ENCODE measurements at places on chromosomes 11 and 22. TPM values are rescaled to one million over a fixed set of nuclear protein-coding genes. Genes with fewer than 3 reads are reported as not detected.

TMPRSS13 gene
- total RNA-seq, result not detected

SPDYC gene
- not detected for total RNA-seq

ZP1 gene
- total RNA-seq, result not detected

SYCE3 gene
- not detected for total RNA-seq

NPAS4 gene
- total RNA-seq, result not detected

PARVG gene
- not detected for total RNA-seq

DNAJB13 gene
- not detected for total RNA-seq

TSPAN18 gene
- total RNA-seq, result not detected

IGLL5 gene
- not detected for total RNA-seq

TREH gene
- total RNA-seq, result not detected

SART1 gene
- 27.4 TPM for total RNA-seq

CRYBA4 gene
- not detected for total RNA-seq

ARVCF gene
- total RNA-seq, result 4.4 TPM

FERMT3 gene
- 6.7 TPM for total RNA-seq

DNAJB7 gene
- not detected for total RNA-seq

POTEH gene
- total RNA-seq, result not detected

ZNF214 gene
- total RNA-seq, result 2.3 TPM

IFITM10 gene
- not detected for total RNA-seq

VSIG10L2 gene
- not detected for total RNA-seq

CHRM1 gene
- not detected for total RNA-seq

GSTT2 gene
- total RNA-seq, result 1.2 TPM

IL18 gene
- total RNA-seq, result 22.3 TPM

F2 gene
- total RNA-seq, result not detected

RIMBP3B gene
- total RNA-seq, result not detected

MS4A6E gene
- not detected for total RNA-seq

CST6 gene
- not detected for total RNA-seq

OR5D14 gene
- total RNA-seq, result not detected

EIF3F gene
- total RNA-seq, result 324 TPM

TBCEL gene
- 9.2 TPM for total RNA-seq

PANX3 gene
- not detected for total RNA-seq

GALNT18 gene
- total RNA-seq, result 1.1 TPM

DMC1 gene
- total RNA-seq, result 3.2 TPM

C1QTNF4 gene
- total RNA-seq, result 2.6 TPM

B3GAT3 gene
- total RNA-seq, result 48.4 TPM

MS4A4A gene
- total RNA-seq, result not detected

CRYBB3 gene
- not detected for total RNA-seq

JAM3 gene
- total RNA-seq, result 49.9 TPM

SLC5A12 gene
- total RNA-seq, result not detected

OR8D1 gene
- total RNA-seq, result not detected

IGSF9B gene
- not detected for total RNA-seq

OR8D4 gene
- not detected for total RNA-seq

HTR3B gene
- not detected for total RNA-seq

PLAAT4 gene
- total RNA-seq, result 43.8 TPM

OR6T1 gene
- not detected for total RNA-seq

POU2AF2 gene
- not detected for total RNA-seq

SCARF2 gene
- 25.9 TPM for total RNA-seq

DLG2 gene
- not detected for total RNA-seq

PPP1CA gene
- total RNA-seq, result 306 TPM

LDHAL6A gene
- not detected for total RNA-seq

BDNF gene
- total RNA-seq, result 2.0 TPM

GRAP2 gene
- total RNA-seq, result not detected
